ENCODE measurements at places on chromosomes 1 and 21. TPM values are rescaled to one million over a fixed set of nuclear protein-coding genes. Genes with fewer than 3 reads are reported as not detected.
A peak's percentile ranks its signal among the peaks of the same experiment; 100 is the strongest.

GRCh38 chr1:165473081-165473480 lies 28.2 kb upstream of the RXRG start:
- H3K4me1 ChIP-seq: no peaks in the 10 kb centered on the region
- no peak for DNase-seq
- peaks cover 4% of the 10 kb centered on the region for H3K27me3 ChIP-seq
- no peak overlapping the region for H3K27ac ChIP-seq
- H3K36me3 ChIP-seq: no peaks in the 10 kb centered on the region

DNA sequence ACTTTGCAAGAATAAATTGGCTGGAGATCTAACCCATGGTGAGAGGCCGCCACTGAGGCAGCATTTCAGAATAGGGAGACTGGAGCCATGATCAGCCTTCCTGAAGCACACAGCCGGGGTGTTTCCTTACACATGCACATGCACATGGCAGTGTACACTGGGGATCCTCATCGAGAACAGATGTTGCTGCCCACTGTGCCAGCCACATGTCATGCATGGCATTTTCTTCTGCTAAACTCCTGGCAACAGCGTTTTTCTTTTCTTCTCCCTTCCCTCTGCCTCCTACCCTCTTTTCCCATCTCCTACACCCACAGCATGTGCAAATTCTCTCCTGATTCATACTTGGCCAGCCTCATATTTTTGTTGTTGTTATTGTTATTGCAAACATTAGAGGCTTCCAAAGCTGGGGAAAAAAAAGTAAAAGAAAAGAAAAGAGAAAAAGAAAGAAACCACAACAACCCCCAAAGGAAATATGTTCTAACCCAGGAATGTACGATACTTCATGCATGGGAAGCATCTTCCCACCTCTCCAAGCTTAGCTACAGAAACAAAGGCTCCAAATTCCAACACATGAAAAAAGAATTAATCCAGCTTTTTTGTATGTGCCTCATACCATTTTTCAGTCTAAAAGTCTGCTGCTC lies 344.0 kb downstream of the ASTN1 start:
- H3K27me3 ChIP-seq: peaks cover under 1% of the 10 kb centered on the region
- H3K36me3 ChIP-seq: no peaks in the 10 kb centered on the region
- H3K4me1 ChIP-seq: no peaks in the 10 kb centered on the region
- no peak overlapping the region for H3K4me3 ChIP-seq

- no peaks in the 10 kb centered on the region for H3K36me3 ChIP-seq
- no peak overlapping the region for H3K4me3 ChIP-seq
- H3K27me3 ChIP-seq: no peaks in the 10 kb centered on the region
- no peak overlapping the region for H3K27ac ChIP-seq
- H3K4me1 ChIP-seq: no peaks in the 10 kb centered on the region
Measured at GRCh38 chr1:218424502-218424901, 79.4 kb downstream of the TGFB2 start.

GRCh38 chr1:156430303-156430702 lies 61.3 kb downstream of the RHBG start:
- DNase-seq: no peak
- peaks cover 4% of the 10 kb centered on the region for H3K36me3 ChIP-seq
- peak overlapping the region; percentile 16 for H3K4me3 ChIP-seq
- peaks cover 98% of the 10 kb centered on the region for H3K27me3 ChIP-seq

- no peak overlapping the region for H3K4me3 ChIP-seq
- no peak for DNase-seq
- no peak overlapping the region for H3K27ac ChIP-seq
Measured at GRCh38 chr1:207219979-207220889, 101.2 kb upstream of the CD55 start.

- no peak overlapping the region for H3K27ac ChIP-seq
- no peak for DNase-seq
- H3K36me3 ChIP-seq: no peaks in the 10 kb centered on the region
- peaks cover 5% of the 10 kb centered on the region for H3K4me1 ChIP-seq
- peaks cover 13% of the 10 kb centered on the region for H3K27me3 ChIP-seq
Measured at GRCh38 chr1:209038735-209039134, 544.8 kb upstream of the CAMK1G start.

DNA sequence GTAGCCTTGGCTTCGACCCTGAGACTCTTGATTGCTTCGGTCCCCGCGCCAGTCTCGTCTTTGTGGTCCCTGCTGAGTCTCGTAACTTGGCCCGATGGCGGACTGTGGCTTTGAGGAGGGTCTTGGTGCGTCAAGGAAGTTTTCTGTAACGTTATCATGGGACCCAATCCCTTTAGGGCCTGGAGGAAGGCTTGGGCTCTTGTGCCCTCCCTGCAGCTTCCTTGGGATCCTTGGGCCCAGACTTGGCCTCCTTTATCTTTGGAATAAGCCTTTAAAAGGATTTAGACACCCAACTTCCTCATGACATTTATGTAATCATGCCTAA lies 371 bp downstream of the ZMPSTE24 start:
- H3K4me1 ChIP-seq: peaks cover 48% of the 10 kb centered on the region
- peak overlapping the region; percentile 93 for H3K4me3 ChIP-seq
- DNase-seq: no peak
- H3K36me3 ChIP-seq: peaks cover 45% of the 10 kb centered on the region
- no peaks in the 10 kb centered on the region for H3K27me3 ChIP-seq

DNA sequence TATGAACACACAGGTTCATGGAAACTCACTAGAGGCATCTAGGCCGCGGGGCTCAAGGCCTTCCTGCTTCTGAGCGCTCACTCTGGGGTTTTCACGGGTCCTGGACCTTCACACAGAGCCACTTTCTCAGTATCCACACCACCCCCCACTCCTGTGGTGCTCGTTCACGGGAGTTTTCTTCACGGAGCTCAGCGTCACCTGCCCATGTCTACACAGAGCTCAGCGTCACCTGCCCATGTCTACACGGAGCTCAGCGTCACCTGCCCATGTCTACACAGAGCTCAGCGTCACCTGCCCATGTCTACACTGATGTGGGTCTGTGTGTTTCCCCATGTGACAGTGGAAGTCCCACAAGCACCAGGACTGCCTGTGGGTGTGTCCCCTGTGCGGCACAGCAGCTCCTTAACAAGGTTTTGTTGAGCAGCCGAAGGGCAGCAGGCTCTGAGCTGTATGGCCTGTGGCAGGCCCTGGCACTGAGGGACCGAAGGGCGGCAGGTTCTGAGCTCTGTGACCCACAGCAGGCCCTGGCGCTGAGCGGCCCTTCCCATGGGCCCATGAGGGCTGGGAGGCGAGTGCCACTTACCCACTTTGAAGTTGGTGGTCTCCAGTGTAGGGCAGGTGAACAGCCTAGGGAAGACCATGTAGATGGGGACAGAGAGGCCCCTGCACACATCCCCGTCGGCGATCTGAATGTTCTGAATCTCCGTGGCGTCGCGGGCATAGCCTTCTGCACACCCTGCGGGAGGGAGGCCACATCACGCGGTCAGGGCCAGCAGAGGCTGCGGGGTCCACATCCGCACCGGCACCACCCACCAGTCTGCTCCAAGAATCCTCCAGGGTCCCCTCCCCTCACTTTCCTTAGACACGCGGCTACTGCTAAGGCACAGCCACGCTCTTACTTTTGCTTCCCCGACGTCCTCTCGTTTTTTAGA lies 39.8 kb downstream of the VPS26C start:
- no peaks in the 10 kb centered on the region for H3K27me3 ChIP-seq
- H3K4me1 ChIP-seq: peaks cover 37% of the 10 kb centered on the region
- no peak overlapping the region for H3K4me3 ChIP-seq
- H3K27ac ChIP-seq: peak overlapping the region; percentile 67

DNA sequence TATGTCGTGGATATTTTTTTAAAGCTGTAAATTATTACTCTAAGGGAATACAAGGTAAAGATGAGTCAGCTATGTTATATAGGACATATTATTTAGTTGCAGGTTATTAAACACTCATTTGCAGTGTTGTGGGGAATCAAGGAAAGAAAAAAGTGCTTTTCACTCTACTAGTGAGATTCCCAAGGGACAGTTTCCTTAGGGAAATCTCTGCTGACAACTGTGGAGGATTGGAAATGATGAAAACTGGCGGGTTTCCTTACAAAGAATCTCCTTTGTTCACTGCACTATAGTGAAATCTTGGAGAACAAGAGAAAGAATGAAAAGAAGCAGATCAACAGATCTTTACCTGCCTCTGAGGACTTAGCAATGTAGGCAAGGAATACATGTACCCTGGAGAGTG lies 24.5 kb upstream of the TRIM45 start:
- no peak overlapping the region for H3K4me3 ChIP-seq
- H3K36me3 ChIP-seq: no peaks in the 10 kb centered on the region
- no peak for DNase-seq
- peaks cover 4% of the 10 kb centered on the region for H3K27me3 ChIP-seq
- no peaks in the 10 kb centered on the region for H3K4me1 ChIP-seq

GRCh38 chr1:87246436-87246835 lies 82.2 kb upstream of the LMO4 start:
- no peaks in the 10 kb centered on the region for H3K36me3 ChIP-seq
- DNase-seq: no peak
- H3K27ac ChIP-seq: no peak overlapping the region
- H3K27me3 ChIP-seq: peaks cover 7% of the 10 kb centered on the region
- H3K4me3 ChIP-seq: no peak overlapping the region

GRCh38 chr1:205229916-205230700 lies 2.4 kb downstream of the TMCC2 start:
- H3K4me3 ChIP-seq: peak overlapping the region; percentile 96
- peaks cover 10% of the 10 kb centered on the region for H3K27me3 ChIP-seq
- H3K27ac ChIP-seq: peak overlapping the region; percentile 21
- peaks cover 38% of the 10 kb centered on the region for H3K36me3 ChIP-seq
- DNase-seq: no peak

GRCh38 chr1:203206129-203206687 lies 19.7 kb upstream of the CHI3L1 start:
- DNase-seq: no peak
- H3K36me3 ChIP-seq: no peaks in the 10 kb centered on the region
- no peaks in the 10 kb centered on the region for H3K4me1 ChIP-seq
- H3K4me3 ChIP-seq: no peak overlapping the region
- H3K27ac ChIP-seq: no peak overlapping the region

GRCh38 chr1:32063261-32063681 lies 9.5 kb upstream of the TMEM39B start:
- H3K4me3 ChIP-seq: no peak overlapping the region
- H3K4me1 ChIP-seq: peaks cover 13% of the 10 kb centered on the region
- H3K27ac ChIP-seq: peak overlapping the region; percentile 9

- DNase-seq: no peak
- peaks cover 8% of the 10 kb centered on the region for H3K27me3 ChIP-seq
- H3K27ac ChIP-seq: no peak overlapping the region
- H3K4me1 ChIP-seq: peaks cover 2% of the 10 kb centered on the region
Measured at GRCh38 chr1:240193679-240194078, 102.0 kb downstream of the FMN2 start.

GRCh38 chr21:45598666-45599065 lies 44.9 kb upstream of the PCBP3 start:
- peaks cover 10% of the 10 kb centered on the region for H3K4me1 ChIP-seq
- DNase-seq: no peak
- H3K4me3 ChIP-seq: no peak overlapping the region

DNA sequence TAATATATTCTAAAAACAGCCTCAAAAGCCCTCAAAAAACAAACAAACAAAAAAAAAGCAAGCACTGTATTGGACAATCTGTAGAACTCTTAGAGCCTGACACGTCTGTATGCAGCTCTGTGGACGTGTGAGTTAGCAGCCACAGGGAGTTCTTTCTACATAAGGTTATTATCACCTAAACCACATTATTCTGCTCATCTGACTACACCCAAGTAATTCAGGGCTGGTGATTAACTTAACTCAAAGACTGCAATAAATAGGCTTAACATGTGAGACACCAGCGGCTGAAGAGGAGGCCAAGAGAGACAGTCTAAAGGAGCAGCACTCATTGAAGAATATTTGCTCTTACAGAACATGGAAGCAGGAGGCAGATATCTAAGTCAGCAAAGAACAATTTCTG lies 316.0 kb downstream of the VAV3 start:
- no peaks in the 10 kb centered on the region for H3K36me3 ChIP-seq
- no peak overlapping the region for H3K27ac ChIP-seq
- H3K4me3 ChIP-seq: no peak overlapping the region
- no peak for DNase-seq
- H3K4me1 ChIP-seq: peaks cover 4% of the 10 kb centered on the region
- no peaks in the 10 kb centered on the region for H3K27me3 ChIP-seq

GRCh38 chr1:50148142-50148923 lies 39.6 kb downstream of the ELAVL4 start:
- H3K4me1 ChIP-seq: no peaks in the 10 kb centered on the region
- H3K27ac ChIP-seq: no peak overlapping the region
- no peaks in the 10 kb centered on the region for H3K36me3 ChIP-seq
- H3K4me3 ChIP-seq: no peak overlapping the region
- no peak for DNase-seq

DNA sequence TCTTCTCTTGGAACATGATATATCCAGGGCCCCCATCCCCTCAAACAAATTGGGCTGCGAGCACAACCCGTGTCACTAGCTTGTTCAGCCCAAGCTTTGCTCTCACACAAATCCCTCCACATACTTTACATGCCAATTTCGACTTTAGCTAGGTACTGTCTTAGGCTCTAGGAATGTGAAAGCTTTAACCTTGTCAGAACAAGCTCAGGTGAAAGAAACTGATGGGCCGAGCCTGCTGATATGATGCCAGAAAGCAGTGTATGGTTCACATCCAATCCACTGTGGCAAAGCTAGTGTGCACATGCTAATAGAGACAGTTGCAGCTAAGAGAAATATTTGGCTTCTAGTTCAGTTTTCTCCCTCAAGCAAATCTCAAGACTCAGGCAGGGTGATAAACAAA lies 79.5 kb downstream of the TNFSF18 start:
- H3K4me3 ChIP-seq: no peak overlapping the region
- no peaks in the 10 kb centered on the region for H3K27me3 ChIP-seq
- no peak for DNase-seq
- H3K36me3 ChIP-seq: peaks cover 2% of the 10 kb centered on the region

GRCh38 chr1:208192995-208193394 lies 51.2 kb downstream of the PLXNA2 start:
- no peak for DNase-seq
- H3K4me1 ChIP-seq: peaks cover 10% of the 10 kb centered on the region
- H3K36me3 ChIP-seq: no peaks in the 10 kb centered on the region
- H3K27me3 ChIP-seq: no peaks in the 10 kb centered on the region

GRCh38 chr1:214102907-214103306 lies 115.1 kb downstream of the PROX1 start:
- no peak overlapping the region for H3K27ac ChIP-seq
- no peaks in the 10 kb centered on the region for H3K36me3 ChIP-seq
- no peak overlapping the region for H3K4me3 ChIP-seq
- H3K4me1 ChIP-seq: no peaks in the 10 kb centered on the region

Gene FGGY
- total RNA-seq: 9.7 TPM

Gene HTR6
- not detected for total RNA-seq

Gene TMCC2
- 13.3 TPM for total RNA-seq

Gene TENT5C
- 4.2 TPM for total RNA-seq

Gene CCDC27
- not detected for total RNA-seq

Gene CRP
- not detected for total RNA-seq

Gene KRTAP27-1
- not detected for total RNA-seq

Gene SPRR2E
- total RNA-seq: not detected

Gene KAZN
- 0.74 TPM for total RNA-seq

Gene OR2M3
- not detected for total RNA-seq

Gene ADGRL4
- not detected for total RNA-seq

Gene PRKAB2
- 5.9 TPM for total RNA-seq
